ENCODE measurements at places on chromosomes 12 and 14.

DNA sequence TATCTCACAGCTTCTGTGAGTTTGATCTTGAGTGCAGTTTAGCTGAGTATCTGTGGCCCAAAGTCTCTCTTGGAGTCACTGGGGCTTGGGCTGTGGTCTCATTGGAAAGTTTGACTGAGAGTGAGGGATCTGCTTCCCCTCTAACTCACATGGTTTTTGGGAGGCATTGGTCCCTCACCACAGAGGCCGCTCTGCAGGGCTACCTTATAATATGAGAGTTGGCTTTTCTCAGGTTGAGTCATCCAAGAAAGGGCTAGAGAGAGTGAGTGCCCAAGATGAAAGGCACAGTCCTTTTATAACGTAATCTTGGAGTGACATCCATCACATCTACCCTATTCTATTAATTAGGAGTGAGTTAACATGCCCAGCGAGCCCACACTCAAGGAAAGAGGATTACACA, 175.8 kb downstream of the SLC41A2 start:
- DNase-seq, result no peak

DNA sequence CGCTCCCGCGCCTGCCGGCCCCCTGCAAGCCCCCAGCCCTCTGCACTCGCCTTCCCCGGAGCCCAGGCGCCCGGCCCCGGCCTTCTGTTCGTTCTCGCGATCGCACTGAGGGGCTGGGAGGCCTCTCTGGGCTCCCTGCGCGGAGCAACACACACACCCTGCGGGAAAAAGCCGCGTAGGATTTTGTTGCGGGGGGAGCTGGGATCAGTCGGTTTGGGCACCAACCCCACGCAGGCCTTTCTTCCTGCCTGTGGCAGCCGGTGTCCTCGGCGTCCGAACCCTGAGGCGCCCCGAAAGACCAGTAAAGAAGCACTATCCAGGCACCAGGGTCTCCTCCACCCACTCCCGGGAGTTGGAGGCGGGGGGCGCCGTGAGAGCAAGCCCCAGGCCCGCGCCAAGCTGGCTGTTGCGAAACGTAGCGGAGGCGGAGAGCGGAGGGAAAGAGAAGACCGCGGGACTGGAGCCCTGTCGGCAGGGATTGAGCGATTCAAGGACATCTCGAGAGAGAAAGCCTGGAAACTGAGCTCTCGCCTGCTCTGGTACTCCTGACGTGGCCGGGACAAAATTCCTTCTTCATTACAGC, 1.9 kb upstream of the HOXC5 start:
- no peak for DNase-seq

DNA sequence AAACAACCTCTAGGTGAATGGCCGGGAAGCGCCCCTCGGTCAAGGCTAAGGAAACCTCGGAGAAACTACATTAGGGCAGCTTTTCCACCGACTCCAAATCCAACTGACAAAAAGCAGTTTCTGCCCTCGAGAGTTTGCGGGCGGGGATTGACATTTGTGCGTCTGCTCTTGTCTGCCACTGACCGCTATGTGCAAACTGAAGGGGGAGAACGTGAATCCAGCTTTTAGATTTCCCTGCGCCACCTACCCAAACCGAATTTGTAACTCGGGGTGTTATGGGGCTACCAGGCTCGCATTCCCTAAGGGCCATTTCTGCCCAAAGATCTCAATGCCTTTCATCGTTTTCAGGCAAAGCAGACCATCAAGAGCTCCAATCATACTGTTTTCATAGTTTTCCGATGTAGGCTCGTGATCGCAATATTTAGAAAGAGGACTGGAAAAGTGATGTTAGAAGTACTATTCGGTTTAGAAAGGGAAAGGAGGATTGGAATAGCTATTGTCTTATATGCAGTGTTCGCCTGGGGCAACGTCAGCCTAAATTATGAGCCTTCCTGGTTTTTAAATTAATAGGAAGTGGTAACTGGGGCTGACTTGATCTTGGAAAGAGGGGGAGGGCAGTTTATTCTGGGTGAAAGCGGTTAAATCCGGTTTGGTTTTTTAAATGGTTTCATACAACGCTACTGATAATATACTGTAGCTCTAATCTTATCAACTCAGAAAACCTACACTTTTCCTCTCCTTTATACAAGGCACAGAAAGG, 45.4 kb downstream of the BCAT1 start:
- DNase-seq, result no peak

DNA sequence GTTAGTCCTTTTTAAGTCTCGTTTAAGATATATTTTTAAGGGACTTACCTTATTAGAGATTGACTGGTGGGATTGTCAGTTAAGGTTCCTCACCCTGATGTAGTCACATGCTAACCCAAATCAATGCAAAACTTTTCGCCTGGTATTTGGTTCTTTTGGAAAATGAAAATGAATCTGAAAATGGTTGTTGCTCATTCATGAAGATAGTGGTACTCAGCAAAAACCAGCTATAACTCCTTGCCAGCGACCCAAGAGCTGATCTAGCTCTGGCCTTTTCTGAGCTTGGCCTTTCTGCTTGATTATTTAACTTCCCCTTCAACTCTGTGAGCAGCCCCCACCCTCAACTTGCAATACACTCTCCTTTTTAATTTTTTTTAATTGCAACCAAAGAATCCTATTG, 85.0 kb upstream of the GTF2A1 start:
- DNase-seq, result no peak

GRCh38 chr12:50542448-50542847, 37.7 kb downstream of the DIP2B start:
- no peak for DNase-seq

GRCh38 chr14:59277659-59278058, 89.2 kb downstream of the DAAM1 start:
- no peak for DNase-seq

DNA sequence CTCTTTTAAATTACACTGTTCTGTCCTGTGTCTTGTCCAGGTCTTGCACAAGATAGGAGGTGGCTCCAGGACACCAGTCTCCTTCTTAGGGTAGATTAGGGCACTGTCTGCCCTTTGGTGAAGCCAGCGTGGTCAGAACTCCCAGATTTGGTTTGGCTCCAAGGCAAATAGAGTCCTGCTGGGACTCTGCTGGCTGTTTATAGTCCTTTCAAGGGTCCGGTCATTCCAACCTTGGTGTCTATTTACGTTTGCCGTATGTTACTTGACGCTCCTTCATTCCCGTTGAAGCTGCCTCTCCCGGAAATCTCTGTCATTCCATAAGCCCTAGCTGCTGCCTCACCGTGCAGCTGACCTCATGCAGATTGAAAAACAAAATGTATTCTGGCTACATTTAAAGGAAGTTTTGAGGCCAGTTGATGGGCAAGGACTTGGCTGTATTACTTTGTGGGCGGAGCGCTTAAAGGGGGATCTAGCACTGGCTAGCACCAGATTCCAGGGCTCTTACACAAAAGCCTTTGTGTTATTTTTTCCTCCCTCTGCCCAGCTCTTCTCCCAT, 180.6 kb downstream of the AKAP6 start:
- peak; percentile 100 for DNase-seq

- no peak for DNase-seq
Measured at GRCh38 chr12:119328111-119328510, 6.4 kb upstream of the CCDC60 start.

- DNase-seq, result no peak
Measured at GRCh38 chr14:103593577-103593976, 30.8 kb downstream of the COA8 start.

GRCh38 chr14:64998455-64998931, 11.8 kb downstream of the FNTB start:
- no peak for DNase-seq

DNA sequence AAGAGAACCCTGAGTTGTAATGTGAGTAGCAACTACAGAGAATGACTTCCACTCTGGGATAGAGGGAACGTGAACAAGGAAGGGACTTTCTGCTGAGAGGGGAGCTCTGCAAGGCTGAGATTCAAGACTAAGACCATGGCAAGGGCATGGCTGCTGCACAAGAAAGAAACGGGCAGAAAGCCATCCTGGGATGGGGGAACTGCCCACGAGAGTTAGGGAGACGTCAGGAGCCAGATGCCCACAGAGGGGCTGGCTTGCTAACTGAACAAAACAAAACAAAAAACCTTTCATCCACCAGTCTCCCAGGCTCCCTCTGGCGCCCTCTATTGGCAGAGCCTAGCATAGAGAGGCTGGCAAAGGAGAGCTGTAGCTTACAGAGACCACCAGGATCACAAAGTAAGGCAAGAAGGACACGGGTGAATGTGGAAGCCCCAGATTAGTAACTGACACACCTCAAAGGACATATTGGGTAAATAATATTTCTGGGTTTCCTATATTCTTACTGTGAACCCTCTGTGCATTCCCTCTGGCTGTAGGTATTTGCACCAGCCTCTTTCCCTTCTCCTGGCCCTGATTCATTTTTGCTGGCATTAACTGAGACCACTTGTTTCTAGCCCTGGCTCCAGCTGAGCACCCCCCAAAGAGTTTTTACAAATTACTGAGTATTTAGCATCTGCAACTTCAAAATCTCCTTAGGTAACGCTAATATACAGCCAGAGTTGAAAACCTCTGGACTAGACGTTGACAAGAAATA, 338.3 kb downstream of the EMP1 start:
- peak; percentile 35 for DNase-seq

GRCh38 chr14:99562856-99563748, 40.9 kb downstream of the CCDC85C start:
- DNase-seq, result no peak

- DNase-seq, result no peak
Measured at GRCh38 chr12:109768901-109769670, 55.5 kb downstream of the FAM222A start.
